Small intestine (tissue), 16 donors: ENCODE measurements at places on chromosomes 12 and 14. TPM values are rescaled to one million over a fixed set of nuclear protein-coding genes. Genes with fewer than 3 reads are reported as not detected.

TRPV4 gene
- not detected for polyA plus RNA-seq

ACACB gene
- 16.0 TPM for polyA plus RNA-seq

COCH gene
- 0.71 TPM for polyA plus RNA-seq

- H3K36me3 ChIP-seq, result no peaks in the 10 kb centered on the region
- DNase-seq, result no peak
- no peak overlapping the region for H3K4me3 ChIP-seq
- no peaks in the 10 kb centered on the region for H3K27me3 ChIP-seq
These were observed 98.4 kb downstream of the BCAT1 start for GRCh38 chr12:24850496-24850895.

DNA sequence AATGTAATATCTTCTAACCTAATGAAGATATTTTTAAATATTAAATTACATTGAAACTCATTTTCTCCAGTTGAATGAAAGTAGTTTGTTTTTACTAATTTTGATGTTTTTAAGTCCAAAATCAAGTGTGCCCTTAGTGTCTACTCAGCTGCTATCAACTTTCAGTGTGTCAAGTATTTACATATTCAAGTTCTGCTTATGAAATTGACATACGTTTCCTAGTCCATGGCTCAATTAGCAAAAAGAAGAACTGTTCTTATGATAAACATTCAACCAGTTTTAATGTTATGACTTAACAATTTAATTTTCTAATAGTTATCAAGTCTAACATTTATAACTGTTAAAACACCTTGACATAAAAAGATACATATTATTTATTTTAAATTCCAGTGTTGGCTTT, 137.1 kb downstream of the DUSP6 start:
- H3K36me3 ChIP-seq, result no peaks in the 10 kb centered on the region
- no peak overlapping the region for H3K4me3 ChIP-seq
- DNase-seq, result no peak
- no peaks in the 10 kb centered on the region for H3K27me3 ChIP-seq
- no peak overlapping the region for H3K27ac ChIP-seq

- DNase-seq, result no peak
- H3K4me3 ChIP-seq, result no peak overlapping the region
These were observed 10.2 kb downstream of the SLC25A47 start for GRCh38 chr14:100333311-100333710.

GRCh38 chr14:22099942-22100763, 426.5 kb upstream of the OR4E1 start:
- H3K36me3 ChIP-seq, result no peaks in the 10 kb centered on the region
- H3K27ac ChIP-seq, result no peak overlapping the region
- peak; percentile 77 for DNase-seq
- H3K27me3 ChIP-seq, result peaks cover 2% of the 10 kb centered on the region
- no peak overlapping the region for H3K4me3 ChIP-seq

GRCh38 chr14:64293976-64294671, at the start of gene ESR2:
Gene ESR2 (minus strand): TSS chr14:64294371. CDS start chr14:64282985, 11,386 bp downstream.
- DNase-seq, result peak; percentile 64
- peaks cover 2% of the 10 kb centered on the region for H3K27me3 ChIP-seq
- peaks cover 10% of the 10 kb centered on the region for H3K4me1 ChIP-seq
- H3K27ac ChIP-seq, result peak within 1 kb of the TSS; percentile 2
